Activated T-cell treated with anti-CD3 and anti-CD28 coated beads for 4 hours (primary cell): ENCODE measurements at places on chromosomes 1 and 21.

DNA sequence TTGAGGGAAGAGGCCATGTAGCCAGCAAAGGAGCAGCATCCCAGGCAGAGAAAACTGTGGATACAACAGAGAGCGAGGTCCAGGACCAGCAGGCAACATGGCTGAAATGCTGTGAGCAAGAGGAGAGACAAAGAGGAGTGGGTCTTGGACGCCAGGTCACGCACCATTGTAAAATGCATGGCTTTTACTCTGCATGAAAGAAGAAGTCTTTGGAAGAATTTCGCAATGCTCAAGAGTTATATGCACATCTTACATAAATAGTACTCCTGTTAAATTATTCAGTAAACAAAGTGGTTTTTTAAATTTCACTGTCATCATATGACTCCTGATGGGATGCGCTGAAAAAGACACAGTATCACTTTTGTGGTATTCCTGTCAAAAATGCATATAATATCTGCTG lies 3.5 kb downstream of the CD244 start:
- no peak for DNase-seq

DNA sequence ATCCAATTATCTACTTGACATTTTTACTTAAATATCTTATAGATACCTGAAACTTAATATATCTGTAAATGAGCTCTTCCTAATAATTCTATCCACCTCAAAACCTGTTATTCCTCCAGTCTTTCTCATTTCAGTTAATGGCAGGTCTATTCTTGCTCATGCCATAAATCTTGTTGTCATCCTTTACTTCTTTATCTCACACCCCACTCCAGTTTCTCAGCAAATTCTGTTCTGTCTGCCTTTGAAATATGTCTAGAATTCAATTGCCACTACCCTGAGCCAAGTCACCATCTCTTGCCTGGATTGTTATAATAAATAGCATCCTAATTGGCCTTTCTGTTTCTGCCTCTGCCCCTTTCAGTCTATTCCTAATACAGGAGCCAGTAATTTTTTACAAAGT lies 105.8 kb downstream of the MAN1A2 start:
- DNase-seq, result no peak

- no peak for DNase-seq
Observed at GRCh38 chr1:226649780-226650179, 89.3 kb downstream of the ITPKB start.

GRCh38 chr1:36861375-36861774 lies 172.9 kb downstream of the GRIK3 start:
- no peak for DNase-seq

DNA sequence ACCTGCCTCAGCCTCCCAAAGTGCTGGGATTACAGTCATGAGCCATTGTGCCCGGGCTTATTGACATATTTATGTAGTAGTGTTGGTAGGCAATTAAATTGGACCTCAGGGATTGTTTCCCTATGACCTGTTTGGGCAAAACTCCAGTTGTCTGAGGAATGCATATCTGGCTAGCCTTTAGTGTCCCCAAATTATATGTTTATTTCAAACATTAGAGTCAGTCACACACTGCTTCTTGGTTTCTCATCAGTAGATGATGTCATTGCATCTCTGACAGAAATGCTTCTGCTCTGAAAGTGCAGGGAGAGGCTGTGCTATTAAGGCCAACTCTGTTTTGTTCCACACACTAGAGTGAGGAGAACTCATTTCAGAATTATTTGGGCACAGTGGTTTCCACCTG lies 12.5 kb downstream of the PIP5K1A start:
- no peak for DNase-seq

GRCh38 chr1:153827168-153827964 lies 52.2 kb downstream of the SLC27A3 start:
- no peak for DNase-seq
